ENCODE measurements at places on chromosomes 6 and 20. TPM values are rescaled to one million over a fixed set of nuclear protein-coding genes. Genes with fewer than 3 reads are reported as not detected.

EEF1A2 gene
- total RNA-seq: 37.6 TPM

DNA sequence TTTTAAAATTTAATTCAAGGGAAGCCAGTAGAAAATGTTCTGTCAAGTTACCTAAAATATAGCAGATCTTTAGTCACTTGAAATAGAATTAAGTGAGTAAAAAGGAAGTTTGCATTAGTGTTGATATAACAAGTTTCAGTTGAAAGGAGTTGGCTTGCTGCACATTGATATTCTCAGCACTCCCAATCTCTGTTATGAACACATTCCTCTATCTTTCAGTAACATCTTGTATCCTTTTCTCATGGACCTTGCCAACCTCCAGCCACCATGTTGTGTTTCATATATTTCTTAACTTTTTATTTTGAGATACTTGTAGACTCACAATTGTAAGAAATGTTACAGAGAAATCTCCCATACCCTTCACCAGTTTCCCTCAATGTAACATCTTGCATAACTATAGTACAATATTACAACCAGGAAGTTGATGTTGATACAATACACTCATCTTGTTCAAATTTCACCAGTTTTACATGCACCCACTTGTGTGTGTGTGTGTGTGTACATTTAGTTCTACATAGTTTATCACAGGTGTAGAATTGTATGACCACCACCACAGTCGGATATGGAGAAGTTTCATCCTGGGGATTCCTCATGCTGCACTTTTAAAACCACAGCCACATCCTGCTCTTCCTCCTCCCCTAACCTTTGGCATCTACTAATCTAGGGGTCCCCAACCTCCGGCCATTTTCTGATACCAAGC lies 20.2 kb upstream of the PAQR8 start:
- no peaks in the 10 kb centered on the region for H3K4me1 ChIP-seq
- H3K27me3 ChIP-seq: no peaks in the 10 kb centered on the region
- H3K4me3 ChIP-seq: no peak overlapping the region

DNA sequence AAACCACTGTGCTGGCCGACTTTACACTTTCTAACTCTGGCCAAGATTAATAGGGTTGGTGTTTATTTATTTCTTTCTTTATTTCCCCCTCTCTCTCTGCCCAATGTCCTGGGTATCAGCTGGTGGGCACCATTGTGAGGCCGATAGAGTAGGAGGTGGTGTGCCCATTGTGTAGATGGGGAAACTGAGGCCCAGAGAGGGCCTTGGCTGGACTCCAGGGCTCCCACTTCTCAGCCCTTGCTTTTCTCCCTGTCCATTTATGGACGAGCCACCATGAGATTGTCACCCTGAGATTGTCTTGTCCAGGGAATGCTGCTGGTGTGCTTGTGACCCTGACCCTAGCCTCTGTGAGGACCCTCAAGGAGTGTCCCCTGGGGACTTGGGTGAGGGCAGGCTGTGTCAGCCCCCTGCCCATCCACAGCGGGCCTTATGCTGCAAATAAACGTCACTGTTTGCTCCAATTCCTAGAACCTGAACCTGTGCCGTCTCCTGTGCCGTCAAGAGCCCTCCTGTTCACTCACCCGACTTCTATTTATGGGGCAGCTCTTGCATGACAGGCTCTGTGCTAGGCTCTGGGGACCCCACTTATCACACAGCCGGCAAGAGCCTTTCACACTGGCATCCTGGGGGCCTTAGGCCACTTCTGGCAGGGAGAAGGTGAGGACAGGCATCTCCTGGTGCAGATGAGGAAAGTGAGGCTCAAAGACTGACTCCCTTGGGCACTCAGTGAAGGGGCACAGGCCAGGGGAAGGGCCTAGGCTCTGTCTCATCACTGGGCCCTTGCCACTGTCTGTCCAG lies 24.8 kb downstream of the SUN5 start:
- no peaks in the 10 kb centered on the region for H3K4me1 ChIP-seq
- no peak overlapping the region for H3K4me3 ChIP-seq
- no peaks in the 10 kb centered on the region for H3K27me3 ChIP-seq
- no peak overlapping the region for H3K27ac ChIP-seq

- H3K36me3 ChIP-seq: no peaks in the 10 kb centered on the region
- no peak for DNase-seq
- H3K27me3 ChIP-seq: no peaks in the 10 kb centered on the region
- no peaks in the 10 kb centered on the region for H3K4me1 ChIP-seq
- no peak overlapping the region for H3K27ac ChIP-seq
Observed at GRCh38 chr6:50861692-50862091, 43.0 kb downstream of the TFAP2B start.

GRCh38 chr6:55898342-55898741 lies 23.0 kb upstream of the BMP5 start:
- H3K4me3 ChIP-seq: no peak overlapping the region
- H3K27me3 ChIP-seq: no peaks in the 10 kb centered on the region
- peak; percentile 47 for DNase-seq
- H3K27ac ChIP-seq: no peak overlapping the region

DNA sequence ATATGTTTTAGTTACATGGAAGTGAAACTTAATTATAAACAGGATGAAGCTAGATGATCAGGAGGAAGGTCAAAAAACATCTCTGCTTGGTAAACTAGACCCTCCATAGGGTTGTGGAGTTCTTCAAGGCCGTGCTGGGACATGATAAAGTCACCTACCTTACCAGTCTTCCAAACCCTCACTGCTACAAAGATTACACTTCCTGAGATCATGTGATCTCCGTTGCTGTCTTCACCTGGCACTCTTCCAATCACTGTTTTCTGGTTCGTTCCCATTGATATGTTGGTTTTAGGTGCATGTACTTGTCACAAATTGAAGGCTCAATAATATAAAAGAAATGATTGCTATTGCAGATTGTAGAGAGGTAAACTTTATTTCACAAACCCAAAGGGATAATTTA lies 161.5 kb upstream of the MAN1A1 start:
- no peak overlapping the region for H3K4me3 ChIP-seq
- H3K27ac ChIP-seq: no peak overlapping the region
- H3K36me3 ChIP-seq: no peaks in the 10 kb centered on the region
- H3K4me1 ChIP-seq: no peaks in the 10 kb centered on the region

- H3K27ac ChIP-seq: peak within 1 kb of the TSS; percentile 12
- peak; percentile 53 for DNase-seq
- no peaks in the 10 kb centered on the region for H3K36me3 ChIP-seq
Observed at GRCh38 chr6:73394577-73395354, at the start of gene DDX43. TSS of gene DDX43 (plus strand) at chr6:73394828. CDS start at chr6:73394906, 78 bp downstream.

WFDC5 gene
- total RNA-seq: not detected

DNA sequence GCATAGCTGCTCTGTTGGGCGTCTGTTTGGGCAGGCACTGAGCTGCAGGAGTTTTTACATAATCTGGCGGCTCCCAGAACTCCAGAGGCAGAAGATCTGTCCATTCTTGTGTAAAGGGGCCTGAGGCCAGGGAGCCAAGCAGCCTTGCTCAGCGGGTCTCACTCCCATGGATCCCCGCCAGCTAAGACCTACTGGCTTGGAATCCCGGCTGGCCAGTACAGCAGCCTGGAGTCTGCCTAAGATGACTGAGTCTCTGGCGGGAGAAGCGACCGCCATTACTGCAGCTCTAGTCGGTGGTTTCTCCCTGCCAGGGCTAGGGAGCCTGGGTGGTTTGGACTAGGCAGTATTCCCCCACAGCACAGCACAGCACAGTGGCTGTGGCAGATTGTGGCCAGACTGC lies 268.4 kb upstream of the SYNCRIP start:
- H3K36me3 ChIP-seq: no peaks in the 10 kb centered on the region
- no peak overlapping the region for H3K4me3 ChIP-seq
- no peak for DNase-seq
- no peaks in the 10 kb centered on the region for H3K27me3 ChIP-seq
- H3K4me1 ChIP-seq: no peaks in the 10 kb centered on the region

DNA sequence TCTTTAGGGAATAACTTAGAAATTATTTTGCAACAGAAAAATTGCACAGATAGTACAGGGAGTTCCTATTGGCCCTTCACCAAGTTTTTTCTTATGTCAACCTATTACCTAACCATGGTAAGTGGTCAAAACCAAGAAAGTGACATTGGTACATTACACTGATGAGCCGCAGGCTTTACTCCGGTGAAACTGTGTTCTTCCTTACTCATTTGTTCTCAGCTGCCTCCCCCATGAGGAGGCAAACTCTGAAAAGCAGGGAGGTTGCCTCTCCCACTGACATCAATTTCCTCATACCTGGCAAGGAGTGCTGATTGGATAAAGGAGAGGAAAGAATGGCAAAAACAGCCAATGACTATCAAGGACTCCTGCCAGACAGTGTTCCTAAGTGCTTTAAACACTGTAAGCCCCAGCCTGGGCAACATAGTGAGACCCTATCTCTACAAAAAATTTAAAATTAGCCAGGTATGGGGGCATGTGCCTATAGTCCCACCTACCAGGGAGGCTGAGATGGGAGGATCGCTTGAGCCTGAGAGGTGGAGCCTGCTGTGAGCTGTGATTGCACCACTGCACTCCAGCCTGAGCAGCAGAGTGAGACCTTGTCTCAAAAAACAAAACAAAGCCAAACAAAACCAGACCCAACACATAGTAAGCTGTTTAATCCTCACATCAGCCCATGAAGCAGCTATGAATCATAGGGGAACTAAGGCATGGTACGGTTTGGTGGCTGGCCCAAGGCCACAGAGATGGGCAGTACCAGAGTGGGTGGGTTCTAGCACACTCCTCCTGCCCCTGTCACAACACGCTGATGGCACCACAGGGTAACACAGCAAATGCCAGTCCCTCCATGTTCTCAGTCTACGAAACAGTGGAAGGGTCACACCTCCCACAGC lies 24.7 kb downstream of the C20orf203 start:
- DNase-seq: no peak
- H3K27me3 ChIP-seq: no peaks in the 10 kb centered on the region
- H3K4me1 ChIP-seq: no peaks in the 10 kb centered on the region
- H3K27ac ChIP-seq: no peak overlapping the region

Measured in astrocyte (in vitro differentiated cells and primary cell).